ENCODE measurements at places on chromosomes 11 and 22.

DNA sequence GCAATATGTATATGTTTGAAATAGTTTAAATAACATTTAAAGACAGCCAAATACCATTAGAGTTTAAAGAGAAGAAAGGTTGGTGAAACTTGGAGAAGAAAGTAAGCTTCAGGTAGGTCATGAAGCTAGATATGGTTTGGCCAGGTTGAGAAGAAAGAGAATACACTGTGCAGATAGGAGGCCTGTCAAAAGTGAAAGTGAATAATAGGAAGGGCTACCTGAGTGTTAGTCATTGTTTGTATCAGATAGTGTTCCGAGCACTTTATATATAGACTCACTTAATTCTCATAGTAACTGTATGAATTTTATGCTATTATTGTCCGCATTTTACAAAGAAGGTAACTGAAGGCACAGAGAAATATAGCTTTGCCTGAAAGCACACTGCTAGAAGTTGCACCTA lies 56.9 kb downstream of the USP47 start:
- DNase-seq, result no peak

DNA sequence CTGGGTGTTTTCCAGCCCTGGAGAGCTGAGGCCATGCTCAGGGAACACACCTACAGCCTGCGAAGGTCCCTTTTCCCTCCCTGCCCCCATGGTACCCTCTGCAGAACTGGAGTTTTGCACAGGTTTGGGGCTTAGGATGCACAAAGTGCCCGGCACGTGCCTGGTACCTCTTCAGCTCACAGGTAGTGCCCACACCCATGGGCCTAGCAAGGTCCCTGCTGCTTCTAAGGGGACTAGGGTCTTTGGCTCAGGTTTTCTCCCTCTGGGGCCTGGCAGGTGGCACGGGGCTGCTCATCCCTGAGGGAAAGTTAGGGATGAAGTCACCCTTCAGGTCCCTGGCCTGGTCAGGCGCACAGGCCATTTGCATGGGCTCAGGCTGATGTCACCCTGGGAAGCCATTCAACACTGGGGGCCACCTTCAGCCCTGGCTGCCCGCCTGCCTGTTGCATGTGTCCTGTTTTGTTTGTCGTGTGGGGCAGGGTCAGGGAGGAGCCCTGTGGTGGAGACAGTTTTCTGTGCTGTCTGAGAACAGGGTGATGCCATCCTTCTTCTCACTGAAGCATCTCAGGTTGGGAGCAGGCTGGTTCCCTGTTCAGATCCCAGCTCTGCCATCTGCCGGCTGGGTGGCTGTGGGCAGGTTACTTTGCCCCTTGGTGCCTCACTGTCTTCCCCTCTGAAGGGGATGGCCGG lies 68.3 kb upstream of the CRYBB3 start:
- no peak for DNase-seq

GRCh38 chr11:129313541-129314297 lies 61.9 kb upstream of the BARX2 start:
- DNase-seq, result peak; percentile 37

DNA sequence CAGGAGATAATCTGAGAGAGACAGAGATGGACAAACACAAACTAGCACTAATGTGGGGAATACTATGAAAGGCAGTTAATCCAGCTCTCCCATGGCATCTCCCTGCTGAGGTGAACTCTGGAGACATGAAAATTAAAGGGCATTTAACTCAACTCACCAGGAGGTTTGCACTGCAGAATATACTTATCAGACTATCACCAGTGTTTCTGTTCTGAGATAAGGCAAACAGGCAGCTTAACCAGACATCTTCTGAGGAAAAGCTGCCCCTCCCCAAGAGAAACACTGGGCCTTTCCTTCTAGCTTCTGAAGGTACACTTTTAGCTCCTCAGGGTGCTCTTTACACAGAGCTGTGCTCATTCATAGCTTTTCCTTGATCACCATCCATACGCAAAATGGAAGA lies 85.5 kb downstream of the AMBRA1 start:
- DNase-seq, result no peak

GRCh38 chr11:134450186-134450585 lies 38.1 kb upstream of the B3GAT1 start:
- DNase-seq, result no peak

DNA sequence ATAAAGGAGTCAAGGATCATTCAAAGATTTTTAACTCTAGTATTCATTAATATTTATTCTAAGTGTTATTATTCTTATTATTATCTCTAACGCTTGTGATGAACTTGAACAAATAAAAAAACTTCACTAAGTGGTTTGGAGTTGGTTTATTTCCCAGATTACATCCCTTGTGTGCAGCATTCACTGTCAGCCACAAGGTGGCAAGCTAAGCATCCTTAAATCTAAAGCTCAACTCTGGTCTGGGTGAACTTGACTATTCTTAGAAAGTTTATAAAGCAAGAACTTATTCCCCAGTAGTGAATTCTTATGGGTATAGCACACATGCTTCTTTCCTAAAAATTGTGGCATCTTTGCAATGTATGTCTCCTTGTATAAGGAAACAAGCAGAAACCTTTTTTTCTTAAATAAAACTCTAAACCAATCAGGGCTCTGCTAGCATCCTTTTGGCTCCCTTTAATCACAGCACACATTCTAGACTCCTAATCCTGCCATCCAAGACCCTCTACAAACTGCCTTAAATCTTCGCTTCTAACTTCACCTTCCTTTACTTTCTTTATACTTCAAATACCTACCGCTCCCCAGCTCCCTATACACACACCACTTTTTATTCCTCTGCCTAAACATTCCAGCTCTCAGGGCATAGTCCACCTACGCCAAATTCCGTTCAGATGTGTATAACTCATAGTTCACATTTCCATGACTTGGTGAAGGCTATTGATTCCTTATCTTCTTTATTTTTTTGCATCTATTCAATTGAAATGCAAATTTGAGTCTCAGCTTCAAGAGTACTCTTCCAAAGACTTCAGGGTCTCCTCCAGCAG lies 1068.8 kb downstream of the DLG2 start:
- DNase-seq, result peak; percentile 44

DNA sequence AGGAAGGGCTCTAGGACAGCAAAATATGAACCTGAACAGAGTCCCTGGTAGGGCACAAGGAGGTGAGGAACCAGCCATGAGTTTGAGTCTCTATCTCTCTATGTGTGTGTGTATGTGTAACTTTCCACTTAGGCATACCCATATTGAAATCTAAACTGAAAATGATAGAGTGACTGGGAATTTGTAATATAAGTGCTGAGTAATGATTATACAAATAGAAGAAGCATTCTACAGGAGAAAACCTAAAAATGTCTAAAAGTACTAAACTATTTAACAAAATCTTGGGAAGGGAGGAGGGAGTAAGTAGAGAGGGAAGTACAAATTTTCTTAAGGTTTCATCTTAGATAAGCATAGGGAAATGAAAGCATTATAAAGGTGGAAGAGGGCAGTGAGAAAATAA lies 97.1 kb upstream of the ZC3H12C start:
- no peak for DNase-seq

- no peak for DNase-seq
These were observed 17.5 kb upstream of the CAPRIN1 start for GRCh38 chr11:34034053-34034452.

Data from NCI-H1105 treated with DMSO at 0.1 percent for 48 hours (cell line).